ENCODE measurements at places on chromosomes 7 and 10. TPM values are rescaled to one million over a fixed set of nuclear protein-coding genes. Genes with fewer than 3 reads are reported as not detected.

Gene TAS2R41
- 0.31 TPM for total RNA-seq

Gene PDAP1
- 177 TPM for total RNA-seq

Gene ACTR3C
- 1.5 TPM for total RNA-seq

Gene SLC39A12
- not detected for total RNA-seq

Gene KCNMA1
- 5.3 TPM for total RNA-seq

Gene MACC1
- total RNA-seq = 14.6 TPM

Gene ZNF365
- 0.39 TPM for total RNA-seq

Gene GRM3
- 1.5 TPM for total RNA-seq

Gene PRKCQ
- total RNA-seq = 8.4 TPM

Gene NSUN6
- total RNA-seq = 15.1 TPM

Gene TWIST1
- 0.37 TPM for total RNA-seq

Gene TMEM178B
- 22.3 TPM for total RNA-seq

Gene FAM221A
- total RNA-seq = 24.9 TPM

Gene ASZ1
- total RNA-seq = not detected

Gene PNLIPRP2
- 0.28 TPM for total RNA-seq

Gene NPVF
- not detected for total RNA-seq

Gene CYP2W1
- not detected for total RNA-seq

Gene AGAP4
- total RNA-seq = 25.8 TPM

Gene CAV2
- 4.3 TPM for total RNA-seq

Gene LBX1
- total RNA-seq = not detected

Gene IL6
- 0.27 TPM for total RNA-seq

Gene MLXIPL
- 23.8 TPM for total RNA-seq

Gene BLOC1S2
- 54.1 TPM for total RNA-seq

Gene POU6F2
- total RNA-seq = 2.9 TPM

Gene RPEL1
- total RNA-seq = not detected

Gene CTAGE8
- 8.4 TPM for total RNA-seq

Gene KLLN
- 0.52 TPM for total RNA-seq

Gene UFSP1
- total RNA-seq = 4.8 TPM

Gene MEOX2
- 0.07 TPM for total RNA-seq

Gene GRID2IP
- total RNA-seq = 3.0 TPM

Gene FAM25G
- not detected for total RNA-seq

Gene MNX1
- 0.46 TPM for total RNA-seq

Gene GPR85
- 0.09 TPM for total RNA-seq

Gene ASB10
- total RNA-seq = not detected

Gene SUMF2
- total RNA-seq = 99.6 TPM

Gene SND1
- total RNA-seq = 240 TPM

Gene FBXL13
- total RNA-seq = 2.2 TPM

Data from WTC11 (cell line).